Lung microvascular endothelial cell (primary cell): ENCODE measurements at places on chromosomes 7 and 10. TPM values are rescaled to one million over a fixed set of nuclear protein-coding genes. Genes with fewer than 3 reads are reported as not detected.

DNA sequence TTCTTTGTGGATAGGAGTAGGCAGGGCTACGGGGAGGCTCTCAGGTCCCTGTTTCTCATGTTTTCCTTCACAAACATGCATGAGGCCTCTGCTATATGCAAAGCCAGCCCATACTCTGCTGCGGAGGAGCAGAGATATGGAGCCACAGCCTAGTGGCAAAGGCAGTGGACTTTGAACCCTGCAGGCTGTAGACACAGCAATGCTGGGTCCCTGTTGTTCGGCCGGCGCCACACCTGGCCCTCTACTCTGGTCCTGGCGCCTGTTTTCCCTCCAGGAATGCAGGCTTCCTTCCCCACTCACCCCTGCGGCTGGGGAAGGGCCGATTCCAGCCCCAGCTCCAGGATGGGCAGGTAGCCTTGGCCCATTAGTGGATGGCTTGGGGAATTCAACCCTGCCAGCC lies 11.5 kb downstream of the CLRN3 start:
- DNase-seq: no peak

GRCh38 chr10:133262696-133263095 lies 14.0 kb downstream of the ADAM8 start:
- no peak for DNase-seq

DNA sequence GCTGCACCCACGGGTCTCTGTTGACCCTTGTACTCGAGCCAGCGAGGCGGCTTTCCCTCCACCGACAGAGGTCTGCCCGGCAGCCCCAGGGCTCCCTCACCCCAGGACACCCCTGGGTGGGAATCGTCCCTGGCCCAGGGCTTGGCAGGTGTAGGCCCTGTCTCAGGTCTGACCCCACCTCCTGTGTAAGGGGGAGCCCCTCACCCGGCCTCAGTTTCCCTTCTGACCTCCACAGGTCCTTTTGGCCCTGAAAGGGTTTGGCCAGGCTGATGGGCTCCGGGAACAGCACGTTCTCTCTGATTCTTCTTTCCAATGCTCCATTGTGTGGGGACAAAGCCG lies 25.0 kb upstream of the ELFN1 start:
- no peak for DNase-seq

GRCh38 chr7:112994656-112995055 lies 92.0 kb downstream of the GPR85 start:
- DNase-seq: no peak

- DNase-seq: no peak
Observed at GRCh38 chr10:652233-652632, 37.2 kb downstream of the DIP2C start.

DNA sequence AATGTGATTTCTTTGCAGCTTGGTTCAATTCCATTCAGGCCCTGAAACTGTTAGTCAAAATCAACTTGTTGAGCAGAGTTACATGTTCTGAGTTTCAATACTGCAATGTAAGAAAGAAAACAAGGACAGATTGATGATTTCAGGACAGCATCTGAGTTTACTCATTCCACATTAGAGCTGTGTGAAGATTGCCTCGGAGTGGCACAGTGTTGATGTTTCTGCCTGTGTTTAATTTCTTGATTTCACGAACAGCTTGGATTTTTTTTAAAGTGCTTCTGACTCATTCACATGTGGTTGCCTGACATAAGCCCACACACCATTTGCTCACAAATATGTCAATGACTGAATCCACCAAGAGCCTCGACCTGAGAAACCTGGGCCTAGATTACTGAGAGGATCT lies 101.2 kb upstream of the PARD3 start:
- no peak for DNase-seq

DNA sequence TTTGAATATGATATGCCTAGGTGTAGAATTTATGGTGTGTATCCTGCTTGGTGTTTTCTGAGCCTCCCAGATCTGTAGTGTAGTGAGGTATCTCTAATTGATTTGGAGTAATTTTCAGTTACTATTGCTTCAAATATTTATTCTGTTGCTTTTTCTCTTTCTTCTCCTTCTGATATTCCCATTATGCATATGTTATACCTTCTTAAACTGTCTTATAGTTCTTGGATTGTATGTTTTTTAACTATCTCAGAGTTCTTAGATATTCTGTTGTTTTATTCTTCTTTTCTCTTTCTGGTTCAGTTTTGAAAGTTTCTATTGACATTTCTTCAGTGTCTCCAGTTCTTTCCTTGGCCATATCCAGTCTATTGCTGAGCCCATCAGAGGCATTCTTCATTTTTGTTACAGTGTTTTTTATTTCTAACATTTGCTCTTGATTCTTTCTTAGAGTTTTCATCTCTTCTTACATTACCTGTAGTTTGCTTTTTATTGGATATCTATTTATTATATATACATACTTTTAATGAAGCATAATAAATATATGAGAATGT lies 205.4 kb upstream of the LRGUK start:
- DNase-seq: no peak

- no peak for DNase-seq
Observed at GRCh38 chr7:87316097-87316700, 29.3 kb upstream of the CROT start.

DNA sequence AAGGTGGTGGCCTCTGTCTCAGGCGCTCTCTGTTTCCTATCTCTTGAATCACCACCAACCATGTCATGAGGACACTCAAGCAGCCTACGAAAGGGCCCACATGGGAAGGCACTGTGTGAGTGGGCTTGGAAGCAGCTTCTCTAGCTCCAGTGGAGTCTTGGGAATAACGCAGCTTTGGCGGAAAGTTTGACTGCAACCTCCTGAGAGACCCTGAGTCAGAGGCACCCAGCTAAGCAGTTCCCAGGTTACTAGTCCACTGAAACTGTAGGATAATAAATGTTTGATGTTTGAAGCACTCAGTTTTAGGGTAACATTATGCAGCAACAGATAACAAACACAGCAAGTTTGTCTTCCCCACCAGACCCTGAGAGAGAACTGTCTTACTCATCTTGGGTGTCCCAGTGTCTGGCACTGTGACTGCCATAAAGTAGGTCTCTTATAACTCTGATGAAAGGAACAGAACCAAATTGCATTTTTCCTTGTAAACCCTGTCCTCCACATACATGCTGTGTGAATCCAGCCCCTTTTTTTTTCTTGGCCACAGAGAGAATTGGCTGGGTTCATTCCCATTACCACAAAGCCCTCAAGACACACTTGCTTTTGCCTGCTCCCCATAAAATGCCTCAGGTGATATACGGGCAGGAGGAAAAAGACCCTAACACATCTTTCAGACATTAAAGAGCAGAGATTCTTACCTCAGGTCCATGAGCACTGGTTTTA lies 185.5 kb downstream of the ZNF365 start:
- no peak for DNase-seq

DNA sequence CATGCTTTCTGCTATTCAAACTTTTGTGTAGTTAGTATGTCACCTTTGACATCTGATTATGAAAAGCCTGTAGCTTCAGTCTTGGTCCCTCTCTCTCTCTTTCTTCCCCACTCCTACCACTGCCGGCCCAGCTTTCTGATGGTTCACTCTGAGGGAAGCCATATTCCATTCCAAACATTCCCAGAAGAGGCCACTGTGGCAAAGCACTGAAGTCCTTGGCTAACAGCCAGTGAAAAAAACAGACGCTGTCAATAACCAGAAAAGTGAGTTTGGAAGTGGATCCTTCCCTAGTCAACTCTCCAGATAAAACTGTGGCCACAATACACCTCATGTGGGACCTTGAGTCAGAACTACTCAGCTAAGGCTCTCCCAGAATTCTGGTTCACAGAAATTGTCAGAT lies 950.7 kb upstream of the PHF14 start:
- DNase-seq: no peak

DNA sequence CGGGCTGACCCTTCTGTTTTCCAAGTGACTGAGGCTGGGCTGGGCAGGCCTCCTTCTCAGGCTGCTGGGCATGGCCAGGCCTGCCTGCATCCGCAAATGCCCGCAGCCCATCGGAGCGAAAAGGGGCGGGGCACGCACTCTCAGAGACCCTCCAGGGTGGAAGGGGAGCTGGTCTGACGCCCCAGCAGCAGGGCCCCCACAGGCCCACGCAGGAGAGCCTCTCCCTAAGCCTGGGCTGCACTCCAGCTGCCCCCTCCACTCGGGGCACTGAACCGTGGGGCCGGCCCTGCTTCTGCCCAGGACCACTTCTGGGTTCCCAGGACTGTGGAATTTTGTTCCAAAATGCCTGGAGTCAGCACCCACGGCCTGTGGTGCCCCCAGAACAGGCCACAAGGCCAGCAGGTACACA lies 9.3 kb downstream of the ADAP1 start:
- DNase-seq: no peak

DNA sequence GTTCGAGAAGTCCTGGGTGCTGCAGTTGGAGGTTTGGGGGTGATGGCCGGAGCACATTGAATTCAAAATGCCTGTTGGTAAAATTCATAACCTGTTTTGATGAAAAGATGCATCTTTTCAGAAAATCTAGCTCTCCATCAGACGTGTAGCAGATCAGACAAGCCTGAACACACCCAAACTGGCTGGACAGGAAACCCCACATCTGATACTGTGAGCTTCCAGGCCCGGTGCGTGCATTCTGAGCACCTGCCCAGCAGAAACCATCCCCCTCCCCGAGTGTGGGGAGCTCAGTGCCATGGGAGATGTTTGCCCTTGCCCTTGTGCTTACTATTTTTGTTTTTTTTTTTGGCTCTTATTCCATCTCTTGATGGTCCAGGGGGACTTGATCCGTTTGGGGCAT lies 417.1 kb downstream of the TCERG1L start:
- no peak for DNase-seq

- DNase-seq: peak; percentile 17
Observed at GRCh38 chr7:22208799-22209198, 148.2 kb downstream of the RAPGEF5 start.

DNA sequence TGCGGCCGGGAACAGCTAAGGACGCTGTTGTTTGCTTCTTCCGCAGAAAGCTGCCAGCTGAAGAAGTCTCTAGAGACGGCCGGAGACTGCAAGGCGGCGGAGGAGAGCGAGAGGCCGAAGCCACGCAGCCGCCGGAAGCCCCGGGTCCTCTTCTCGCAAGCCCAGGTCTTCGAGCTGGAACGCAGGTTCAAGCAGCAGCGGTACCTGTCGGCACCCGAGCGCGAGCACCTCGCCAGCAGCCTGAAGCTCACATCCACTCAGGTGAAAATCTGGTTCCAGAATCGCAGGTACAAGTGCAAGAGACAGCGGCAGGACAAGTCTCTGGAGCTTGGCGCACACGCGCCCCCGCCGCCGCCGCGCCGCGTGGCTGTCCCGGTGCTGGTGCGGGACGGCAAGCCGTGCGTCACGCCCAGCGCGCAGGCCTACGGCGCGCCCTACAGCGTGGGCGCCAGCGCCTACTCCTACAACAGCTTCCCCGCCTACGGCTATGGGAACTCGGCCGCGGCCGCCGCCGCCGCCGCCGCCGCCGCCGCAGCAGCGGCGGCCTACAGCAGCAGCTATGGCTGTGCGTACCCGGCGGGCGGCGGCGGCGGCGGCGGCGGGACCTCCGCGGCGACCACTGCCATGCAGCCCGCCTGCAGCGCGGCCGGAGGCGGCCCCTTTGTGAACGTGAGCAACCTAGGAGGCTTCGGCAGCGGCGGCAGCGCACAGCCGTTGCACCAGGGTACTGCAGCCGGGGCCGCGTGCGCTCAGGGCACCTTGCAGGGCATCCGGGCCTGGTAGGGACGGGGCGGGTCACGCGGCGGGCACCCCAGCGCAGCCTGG lies 2.4 kb downstream of the NKX2-3 start:
- DNase-seq: peak; percentile 41

GRCh38 chr7:39688611-39689480 lies 65.5 kb downstream of the RALA start:
- DNase-seq: peak; percentile 85

DNA sequence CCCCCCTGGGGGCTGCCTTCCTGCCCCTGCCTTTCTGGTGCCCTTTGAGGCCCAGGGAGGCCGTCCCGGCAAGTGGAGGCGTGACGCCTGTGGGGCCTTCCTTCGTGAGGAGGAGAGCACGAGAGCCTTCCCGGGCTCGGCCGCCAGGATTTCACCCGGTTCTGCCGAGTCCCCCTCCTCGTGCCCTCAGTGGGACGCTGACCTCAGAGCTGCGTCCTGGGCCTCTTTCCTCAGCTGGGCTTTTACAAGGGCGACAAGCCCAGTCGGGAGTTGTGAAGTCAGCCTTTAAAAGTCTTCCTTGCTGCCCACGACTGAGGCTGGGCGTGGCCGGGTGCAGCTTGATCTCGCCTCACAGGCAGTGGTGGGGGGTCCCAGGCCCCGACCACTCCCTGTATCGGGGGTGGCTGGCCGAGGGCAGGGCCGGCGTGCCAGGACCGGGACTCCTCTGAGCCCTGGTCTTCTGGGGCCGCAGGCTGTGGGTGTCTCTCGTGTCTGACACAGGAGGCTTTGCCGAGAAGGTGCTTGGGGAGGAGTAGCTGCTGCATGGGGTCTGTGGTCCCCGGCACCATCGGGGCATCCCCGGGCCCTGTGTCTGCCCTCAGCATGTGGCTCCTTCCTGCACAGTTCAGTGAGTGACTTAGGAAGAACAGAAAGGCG lies 41.8 kb downstream of the FAM20C start:
- DNase-seq: no peak

GRCh38 chr7:156100086-156100485 lies 287.8 kb upstream of the SHH start:
- no peak for DNase-seq

- peak; percentile 70 for DNase-seq
Observed at GRCh38 chr7:116030651-116031276, at the start of gene TFEC. Gene TFEC (minus strand): TSS chr7:116030763. CDS start chr7:115984441, 46,322 bp downstream.

GRCh38 chr7:979151-979550 lies 3.8 kb upstream of the COX19 start:
- DNase-seq: no peak

- no peak for DNase-seq
Observed at GRCh38 chr7:135920478-135920877, 56.7 kb downstream of the MTPN start.

DNA sequence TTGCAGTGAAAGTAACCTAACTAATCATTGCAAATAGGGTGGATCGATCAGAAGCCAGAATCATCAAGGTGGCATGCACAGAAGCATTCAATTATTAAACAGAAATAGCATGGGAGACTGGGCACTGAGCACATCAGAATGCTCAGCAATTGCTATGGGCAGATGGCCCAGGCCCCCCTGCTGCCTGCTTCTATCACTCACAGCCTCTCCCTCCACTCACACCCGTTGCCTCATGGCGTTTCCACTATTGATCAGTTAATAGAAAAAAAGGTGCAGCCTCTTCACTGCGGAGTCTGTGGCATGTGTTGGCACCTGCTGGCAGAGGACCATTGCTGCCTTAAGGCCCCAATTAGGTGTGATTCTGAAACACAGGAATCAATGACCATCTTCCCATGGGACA lies 11.2 kb upstream of the HTR5A start:
- DNase-seq: no peak

Gene MRLN
- total RNA-seq: not detected in 2 replicates

Gene CYP3A4
- total RNA-seq: not detected in 2 replicates

Gene CPA4
- under 0.01 TPM in 1 of 2 replicates, not detected in the other for total RNA-seq

Gene MCU
- total RNA-seq: 22.0 and 30.3 TPM in 2 replicates
